Inflammatory macrophage treated with lipopolysaccharide for 1 hour (primary cell): ENCODE measurements at places on chromosomes 7 and 10.

GRCh38 chr10:113335592-113335991 lies 217.3 kb upstream of the HABP2 start:
- DNase-seq: no peak

GRCh38 chr7:26646336-26647048 lies 217.9 kb downstream of the SKAP2 start:
- no peak for DNase-seq

DNA sequence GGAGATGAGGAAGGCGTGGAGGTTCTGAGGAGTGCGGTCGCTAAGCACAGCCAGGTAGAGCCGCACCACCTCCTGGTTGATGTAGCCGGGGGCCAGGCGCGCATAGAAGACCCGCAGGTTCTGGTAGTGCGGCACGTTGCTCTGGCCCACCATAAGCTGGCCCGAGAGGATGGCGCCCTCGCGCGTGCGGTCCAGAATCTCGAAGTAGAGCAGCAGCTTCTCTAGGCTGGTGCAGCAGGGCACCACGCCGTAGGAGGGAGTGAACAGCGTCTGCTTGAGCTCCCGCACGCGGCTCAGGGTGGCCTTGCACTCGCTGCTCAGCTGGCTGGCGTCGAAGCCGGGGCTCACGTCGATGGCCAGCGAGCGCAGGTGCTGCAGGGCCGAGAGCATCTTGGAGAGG lies 77.8 kb upstream of the TNRC18 start:
- no peak for DNase-seq

DNA sequence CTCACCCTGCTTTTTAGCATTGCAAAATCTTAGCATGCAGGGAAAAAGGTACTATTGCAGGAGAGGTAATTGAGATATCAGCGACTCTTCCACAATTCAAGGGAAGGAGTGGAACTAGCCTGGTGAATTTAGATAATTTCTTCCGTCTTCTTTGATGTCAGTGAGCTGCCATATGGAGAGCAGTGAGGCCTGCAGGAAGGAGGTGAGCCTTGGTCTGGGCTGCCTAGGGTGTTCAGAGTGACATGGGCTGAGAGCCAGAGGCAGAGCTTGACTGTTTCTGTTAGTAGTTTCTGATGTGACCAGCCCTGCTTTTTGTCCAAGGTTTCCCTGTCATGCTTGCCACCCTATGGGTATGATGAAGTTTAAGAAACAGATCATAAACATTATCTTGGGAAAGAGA lies 28.6 kb downstream of the KAT6B start:
- no peak for DNase-seq

GRCh38 chr10:90306187-90306586 lies 551.7 kb downstream of the HTR7 start:
- DNase-seq: no peak

- no peak for DNase-seq
Measured at GRCh38 chr10:128928231-128928836, 538.7 kb upstream of the MGMT start.

DNA sequence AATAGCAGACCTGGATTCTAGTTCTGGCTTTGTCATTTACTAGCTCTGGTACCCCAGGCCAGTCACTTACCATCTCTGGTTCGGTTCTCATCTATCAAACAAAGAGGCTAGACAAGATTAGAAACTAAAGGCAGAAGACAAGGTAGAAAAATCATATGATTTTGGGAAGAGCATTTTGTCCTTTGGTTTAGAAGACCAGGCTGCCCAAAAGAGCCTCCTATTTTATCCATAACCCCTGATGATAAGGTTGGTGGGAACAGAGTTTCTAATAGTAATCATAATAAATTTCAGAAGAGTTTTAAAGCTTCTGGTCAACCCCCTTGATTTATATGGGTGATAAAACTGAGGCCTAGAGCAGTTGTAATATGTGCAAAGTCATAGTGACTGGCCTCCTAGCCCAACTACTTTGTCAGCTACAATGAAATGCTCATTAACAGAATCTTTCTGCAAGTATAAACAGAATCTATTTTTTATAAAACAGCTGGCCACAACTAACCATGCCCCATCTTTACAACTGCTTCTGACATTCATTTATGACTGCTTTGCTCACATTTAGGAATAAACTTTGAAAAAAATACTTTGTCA lies 23.4 kb downstream of the COX15 start:
- no peak for DNase-seq
